ENCODE measurements at places on chromosomes 7 and 10.

GRCh38 chr7:155408651-155409586, 49.0 kb upstream of the EN2 start:
- peak; percentile 6 for DNase-seq

DNA sequence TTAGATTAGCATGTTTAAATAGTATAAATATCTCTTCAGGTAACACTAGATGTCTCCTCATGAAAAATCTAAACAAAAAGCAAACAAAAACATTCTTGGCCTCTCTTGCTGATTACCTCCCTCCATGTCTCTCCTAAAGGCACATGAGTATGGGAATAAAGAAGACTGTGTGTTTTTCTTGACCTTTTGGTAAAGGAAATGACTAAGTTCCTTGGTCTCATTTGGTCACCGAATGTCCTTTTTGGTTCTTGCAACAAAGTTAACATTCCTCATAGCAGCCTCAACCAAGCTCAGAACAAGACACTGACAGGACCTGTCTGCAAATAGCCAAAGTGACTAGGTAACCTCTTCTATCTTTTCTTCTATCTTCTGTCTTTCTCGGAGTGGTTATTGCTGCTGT, 35.5 kb downstream of the POM121L12 start:
- no peak for DNase-seq

DNA sequence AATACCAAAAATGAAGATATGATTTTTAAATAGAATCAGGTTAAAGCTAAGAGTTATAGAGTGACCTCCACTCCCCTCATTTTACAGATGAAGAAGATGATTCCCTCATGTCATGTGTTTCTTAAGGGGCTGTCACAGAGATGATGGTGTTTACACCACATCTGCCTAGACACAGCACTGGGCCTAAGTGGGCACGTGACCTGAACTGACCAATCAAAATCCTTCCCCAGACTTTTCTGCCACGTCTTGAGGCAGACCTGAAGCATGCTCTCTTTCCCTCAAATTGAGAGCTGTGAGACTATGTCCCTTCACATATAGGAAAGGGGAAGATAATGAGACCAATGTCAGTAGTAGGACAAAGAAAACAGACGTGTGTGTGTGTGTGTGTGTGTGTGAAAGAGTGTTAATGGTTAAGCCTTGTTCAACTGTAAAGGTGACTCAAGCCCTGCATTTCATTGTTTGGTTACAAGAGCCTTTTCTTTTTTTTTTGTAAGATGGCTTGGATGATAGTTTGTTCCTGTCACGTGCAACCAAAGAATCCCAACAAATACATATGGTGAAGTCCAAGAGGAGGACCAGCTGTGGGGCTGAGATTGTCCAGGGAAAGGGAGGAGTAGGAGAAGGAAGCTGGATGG, 172.8 kb upstream of the AOAH start:
- no peak for DNase-seq

GRCh38 chr7:27825891-27826290, 85.9 kb downstream of the TAX1BP1 start:
- DNase-seq, result no peak

GRCh38 chr10:87634311-87634710, 25.4 kb upstream of the PAPSS2 start:
- DNase-seq, result peak; percentile 45

GRCh38 chr10:75000748-75001321, 110.6 kb upstream of the SAMD8 start:
- DNase-seq, result no peak

- no peak for DNase-seq
These were observed 225.9 kb upstream of the AGK start for GRCh38 chr7:141325275-141325674.

DNA sequence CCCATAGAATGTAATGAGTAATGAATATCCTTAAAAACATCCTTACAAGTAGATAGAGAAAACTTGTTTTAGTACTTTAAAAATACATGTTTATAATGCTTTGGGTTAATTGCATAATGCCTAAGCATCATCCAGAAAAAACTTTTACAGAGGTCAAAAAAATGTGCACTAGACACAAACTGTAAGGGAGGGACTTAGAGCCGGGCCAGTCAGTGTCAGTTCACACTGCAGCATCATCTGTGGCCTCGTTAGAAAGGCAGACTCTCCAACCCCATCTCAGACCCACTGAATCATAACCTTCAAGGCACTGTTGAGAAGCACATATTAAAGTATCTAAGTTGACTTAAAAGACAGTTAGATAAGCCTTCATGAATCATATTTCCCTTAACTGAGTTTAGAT, 230.1 kb upstream of the PRPS1L1 start:
- DNase-seq, result peak; percentile 60

DNA sequence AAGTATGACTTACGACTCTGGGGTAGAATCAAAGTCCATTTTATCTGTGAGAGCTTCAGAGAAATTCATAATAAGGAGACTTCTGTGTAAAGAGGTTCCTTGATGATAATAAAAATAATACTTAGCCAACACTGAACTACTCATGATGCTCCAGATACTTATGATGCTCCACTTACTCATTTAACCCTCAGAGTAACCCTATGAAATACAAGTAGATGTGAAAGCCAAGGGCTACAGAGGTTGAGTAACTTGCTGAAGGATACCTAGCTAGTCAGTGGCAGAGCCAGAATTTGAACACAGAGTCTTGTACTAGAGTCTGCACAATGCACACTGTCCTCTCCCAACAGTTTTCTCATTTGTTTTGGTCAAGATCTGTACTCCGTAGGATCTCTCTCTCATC, 89.5 kb downstream of the HECW1 start:
- DNase-seq, result peak; percentile 65
